ENCODE measurements at places on chromosomes 1 and 21. TPM values are rescaled to one million over a fixed set of nuclear protein-coding genes. Genes with fewer than 3 reads are reported as not detected.

The RRP15 gene
- 32.3 TPM for total RNA-seq

The GUCA2B gene
- not detected for total RNA-seq

The IFNLR1 gene
- 2.2 TPM for total RNA-seq

The COL11A1 gene
- total RNA-seq = 0.30 TPM

The HTR6 gene
- total RNA-seq = 0.15 TPM

The PCAT6 gene
- total RNA-seq = not detected

The FBXO2 gene
- 2.0 TPM for total RNA-seq

The SLC26A9 gene
- total RNA-seq = not detected

The SF3B4 gene
- 28.0 TPM for total RNA-seq

Data from A375 (cell line).